ENCODE measurements at places on chromosomes 12 and 14. TPM values are rescaled to one million over a fixed set of nuclear protein-coding genes. Genes with fewer than 3 reads are reported as not detected.

GRCh38 chr12:24960222-24960855 lies 11.4 kb upstream of the BCAT1 start:
- DNase-seq: peak; percentile 60

DNA sequence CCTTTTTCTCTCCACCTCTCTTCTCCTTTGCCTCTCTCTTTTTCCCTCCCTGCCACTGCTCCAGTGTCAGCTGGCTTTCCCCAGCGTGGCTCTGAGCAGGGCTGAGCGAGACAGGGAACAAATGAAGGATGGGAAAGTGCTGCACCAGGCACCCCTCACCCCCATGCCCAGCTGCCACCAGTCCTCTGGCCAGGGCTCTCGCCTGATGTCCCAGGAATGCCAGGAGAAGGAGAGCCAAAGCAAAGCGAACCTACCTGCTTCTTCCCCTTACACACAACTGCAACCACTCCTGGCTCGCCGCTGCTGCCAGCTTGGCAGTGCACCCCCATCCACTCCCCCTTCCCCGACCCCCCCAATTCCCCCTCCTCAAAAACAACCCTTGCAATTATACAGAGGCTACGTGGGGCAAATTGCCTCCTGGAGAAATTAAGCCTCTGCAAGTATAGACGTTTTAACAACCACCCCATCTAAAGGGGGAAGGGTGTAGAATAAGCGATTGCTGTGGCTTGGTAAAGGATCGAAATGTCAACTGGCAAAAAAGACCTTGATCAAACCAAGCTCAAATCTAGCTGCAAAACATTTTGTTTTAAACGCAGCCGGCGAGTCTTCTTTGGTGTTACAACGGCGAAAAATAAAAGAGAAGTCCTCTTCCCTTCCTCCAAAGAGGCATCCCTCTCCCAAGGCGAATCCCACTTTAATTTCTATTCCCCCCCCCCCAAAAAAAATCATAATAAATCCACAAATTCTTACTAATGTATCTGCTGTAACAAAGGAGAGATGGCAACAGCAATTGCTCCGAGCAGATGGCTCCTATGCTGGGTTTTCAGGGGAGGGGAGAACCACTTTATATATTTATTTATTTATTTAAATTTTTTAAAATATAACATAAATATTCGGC lies 2.9 kb downstream of the BCL11B start:
- no peak for DNase-seq

Gene CCDC175
- 0.34 TPM for total RNA-seq

Gene ZNF891
- total RNA-seq: 0.50 TPM

DNA sequence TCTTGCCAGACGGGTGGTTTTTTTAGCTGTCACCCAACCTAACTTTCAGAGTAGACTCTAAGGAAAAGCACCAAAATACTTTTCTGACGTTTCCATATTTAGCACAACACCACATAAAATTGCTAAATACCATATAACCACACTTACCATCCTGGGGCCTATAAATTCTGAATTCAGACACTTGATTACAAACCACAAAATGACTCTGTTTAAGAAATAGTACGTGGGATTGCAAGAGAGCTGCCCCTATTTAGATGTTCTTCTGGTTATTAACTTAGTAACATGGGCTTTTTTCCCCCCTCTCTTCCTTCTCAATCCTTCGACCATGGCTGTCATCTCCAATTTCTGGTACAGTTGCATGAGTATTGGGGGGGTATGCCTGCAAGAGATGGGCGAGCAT lies 287.7 kb downstream of the BMP4 start:
- DNase-seq: no peak

Gene CRIP1
- total RNA-seq: 791 TPM

DNA sequence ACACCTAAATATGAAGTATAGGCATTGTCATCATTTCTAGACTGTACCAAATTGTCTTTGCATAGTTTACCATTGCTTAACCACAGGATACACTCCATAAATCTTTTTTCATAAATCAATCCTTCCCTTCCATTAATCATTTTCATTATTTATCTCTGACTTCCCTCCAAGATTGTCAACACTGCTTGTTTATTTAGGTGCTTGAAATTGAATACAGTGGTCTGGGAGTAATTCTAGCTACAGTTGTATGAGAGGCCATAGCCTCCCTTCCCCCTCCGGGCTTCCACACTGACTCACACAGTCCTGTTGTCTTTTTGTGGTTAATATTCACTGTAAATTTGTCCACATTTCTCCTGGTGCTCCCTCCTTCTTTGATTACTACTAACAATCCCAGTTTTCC lies 114.2 kb upstream of the ARID2 start:
- peak; percentile 4 for DNase-seq

DNA sequence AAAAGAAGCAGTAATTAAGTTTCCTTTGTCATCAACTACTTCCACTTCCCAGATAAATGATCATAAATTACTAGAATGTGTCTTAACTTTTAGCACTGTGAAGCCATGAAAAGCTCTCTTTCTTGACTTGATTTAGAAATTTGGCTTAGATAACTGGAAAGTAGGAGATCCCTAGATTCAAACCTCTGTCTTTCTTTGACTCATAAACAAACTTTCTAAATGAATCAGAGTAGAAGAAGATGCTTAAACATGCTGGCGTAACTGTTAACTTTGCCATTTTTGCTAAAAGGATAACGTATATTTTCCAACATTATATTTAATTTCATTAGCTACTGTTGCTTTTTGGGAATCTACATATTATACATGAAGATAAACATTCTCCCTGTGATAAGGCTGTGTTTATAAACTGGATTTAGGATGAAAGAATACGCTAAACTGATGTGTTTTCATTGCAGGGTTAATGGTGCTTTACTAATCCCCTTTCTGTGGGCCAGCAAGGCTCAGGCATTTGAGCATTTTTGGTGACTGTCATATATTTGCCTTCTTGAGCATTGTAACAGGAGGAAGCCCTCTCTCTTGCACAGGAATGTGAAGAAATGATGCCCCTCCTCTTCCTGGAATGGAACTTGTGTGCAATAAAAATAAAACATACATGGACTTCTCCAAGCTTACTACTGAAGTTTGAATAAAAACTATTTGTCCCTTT lies 301.4 kb downstream of the BMP4 start:
- DNase-seq: no peak

GRCh38 chr12:124601706-124602105 lies 34.3 kb upstream of the NCOR2 start:
- no peak for DNase-seq

Gene OASL
- 18.0 TPM for total RNA-seq

Gene RGS6
- total RNA-seq: not detected

DNA sequence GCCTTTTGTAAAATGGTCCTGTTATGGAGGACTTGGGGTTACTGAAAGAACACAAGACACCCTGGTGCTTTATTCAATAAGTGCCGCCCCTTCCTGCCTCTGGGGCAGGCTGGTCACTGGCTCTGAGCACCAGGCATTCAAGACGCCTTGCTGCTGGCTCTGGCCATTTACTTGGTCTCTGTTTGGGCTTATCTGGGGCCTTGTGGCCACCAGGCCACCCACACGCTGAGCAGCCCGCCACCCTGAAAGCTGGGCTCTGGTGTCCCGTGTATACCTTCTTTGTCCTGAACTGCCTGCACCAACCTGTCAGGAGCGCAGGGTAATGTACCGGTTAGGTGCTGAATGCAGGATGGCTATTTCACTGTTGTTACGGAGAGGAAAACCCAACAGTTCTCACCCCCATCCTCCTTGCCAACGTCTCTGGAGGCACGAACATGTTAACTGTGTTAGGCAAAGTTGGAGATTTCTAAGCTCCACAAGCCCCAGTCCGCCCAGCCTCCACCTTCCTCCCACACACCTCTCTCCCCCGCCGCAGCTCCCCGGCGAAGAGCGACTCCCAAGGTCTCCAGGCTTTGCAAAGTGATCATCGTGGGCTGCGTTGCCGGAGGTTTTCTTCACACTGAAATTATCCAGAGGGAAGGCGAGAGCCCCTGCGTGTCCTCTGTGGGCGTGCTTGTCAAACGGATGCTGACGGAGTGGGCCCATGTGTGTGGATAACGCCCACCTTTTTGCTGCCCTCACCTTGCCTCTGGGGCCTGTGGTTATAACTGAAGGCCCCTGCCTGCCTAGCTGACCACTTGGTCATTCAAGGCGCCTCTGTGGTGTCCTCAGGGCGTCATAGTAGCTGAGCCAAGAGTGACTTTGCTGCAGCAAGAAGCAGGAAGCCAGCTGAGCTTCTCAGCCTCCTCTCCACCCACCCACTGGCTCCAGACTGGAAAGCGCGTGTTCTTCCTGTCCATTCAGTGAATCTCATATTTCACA lies 18.8 kb upstream of the BEGAIN start:
- no peak for DNase-seq

- peak; percentile 94 for DNase-seq
These were observed 19.4 kb downstream of the ABCB9 start for GRCh38 chr12:122946690-122947341.

- no peak for DNase-seq
These were observed 462.4 kb downstream of the TRHDE start for GRCh38 chr12:72734581-72734980.

DNA sequence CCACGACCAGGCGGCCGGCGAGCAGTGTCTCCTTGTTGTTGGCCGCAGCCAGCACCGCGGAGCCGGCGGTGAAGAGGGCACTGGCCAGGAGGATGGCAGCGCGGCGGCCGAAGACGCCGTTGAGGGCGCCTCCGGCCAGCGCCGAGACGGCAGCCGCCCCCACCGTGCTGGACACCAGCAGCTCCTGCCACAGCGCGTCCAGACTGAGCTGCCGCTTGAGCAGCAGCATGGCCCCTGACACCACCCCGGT lies 691 bp downstream of the SLC2A13 start:
- DNase-seq: peak; percentile 23

GRCh38 chr14:42163136-42163535 lies 556.5 kb downstream of the LRFN5 start:
- DNase-seq: no peak

GRCh38 chr12:108571609-108572165 lies 9.3 kb downstream of the ISCU start:
- DNase-seq: no peak

Gene NUDT4
- total RNA-seq: 120 TPM

DNA sequence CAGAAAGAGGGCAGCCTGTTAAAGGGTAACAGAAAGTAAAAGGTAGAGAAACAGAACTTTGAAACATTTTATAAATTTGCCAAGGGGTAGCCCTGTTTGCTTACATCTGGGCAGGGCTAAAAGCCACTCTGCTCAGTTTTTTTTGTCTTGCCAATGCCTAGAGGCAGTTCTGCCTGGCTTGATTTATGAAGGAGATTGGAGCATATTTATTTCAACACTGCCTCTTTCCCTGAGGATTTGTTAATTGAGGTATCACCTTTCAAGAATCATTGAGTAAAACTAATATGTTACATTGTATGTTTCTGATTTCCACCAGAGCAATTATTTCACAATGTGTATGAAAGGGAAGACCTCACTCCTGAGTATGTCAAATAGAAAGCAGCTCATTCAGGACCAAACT lies 160.8 kb downstream of the GXYLT1 start:
- no peak for DNase-seq

- DNase-seq: no peak
These were observed 16.4 kb upstream of the KERA start for GRCh38 chr12:91074154-91074709.

DNA sequence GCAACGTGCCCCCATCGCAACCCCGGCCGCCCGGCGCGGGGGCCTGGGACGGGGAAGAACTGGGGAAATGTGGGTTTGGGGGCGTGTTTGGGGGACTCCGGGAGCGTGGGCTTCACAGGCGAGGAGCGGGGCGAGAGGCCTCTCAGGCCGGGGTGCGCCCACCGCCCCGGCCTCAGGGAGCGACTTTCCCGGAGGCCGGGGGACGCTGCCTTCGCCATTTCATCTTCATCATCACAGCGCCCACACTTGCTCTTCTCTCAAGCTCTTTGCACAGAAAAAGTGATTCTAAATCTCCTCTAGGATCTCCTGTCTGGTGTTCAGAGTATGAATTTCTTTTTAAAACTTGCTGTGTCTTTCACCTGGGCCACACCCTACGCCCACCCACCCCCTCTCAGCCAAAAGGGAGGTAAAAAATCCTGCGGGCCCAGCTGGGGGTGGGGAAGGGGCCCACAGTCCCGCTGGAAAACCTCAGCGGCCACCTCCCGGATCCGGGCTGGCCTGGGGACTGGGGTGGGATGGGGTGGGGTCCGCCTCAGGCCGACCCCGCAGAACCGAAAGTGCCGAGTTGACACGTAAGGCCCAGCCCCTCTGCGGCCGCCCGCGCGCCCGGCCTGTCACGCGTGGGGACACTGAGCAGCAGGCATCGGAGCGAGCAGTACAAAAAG lies 7.4 kb downstream of the CDKN1B start:
- DNase-seq: no peak

DNA sequence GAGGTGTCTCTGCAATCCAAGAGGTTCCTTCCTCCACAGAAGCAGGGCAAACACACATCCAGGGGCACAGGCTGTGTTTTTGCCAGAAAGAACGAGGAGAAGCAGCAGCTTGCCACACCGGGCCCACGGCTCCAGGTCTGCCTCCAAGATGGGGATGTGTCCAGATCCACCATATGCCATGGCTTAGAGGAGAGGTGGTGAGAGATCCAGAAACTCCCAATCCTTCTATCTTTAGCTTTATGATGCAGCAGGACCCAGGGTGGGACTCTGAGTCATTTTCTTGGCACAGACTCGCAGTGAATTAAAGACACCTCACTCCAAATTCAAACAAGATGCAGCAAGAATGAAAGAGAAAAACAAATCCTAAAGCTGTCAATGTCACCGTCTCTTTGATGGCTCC lies 481.4 kb upstream of the TMEM132C start:
- no peak for DNase-seq

GRCh38 chr14:55436519-55436918 lies 3.9 kb downstream of the TBPL2 start:
- DNase-seq: no peak

DNA sequence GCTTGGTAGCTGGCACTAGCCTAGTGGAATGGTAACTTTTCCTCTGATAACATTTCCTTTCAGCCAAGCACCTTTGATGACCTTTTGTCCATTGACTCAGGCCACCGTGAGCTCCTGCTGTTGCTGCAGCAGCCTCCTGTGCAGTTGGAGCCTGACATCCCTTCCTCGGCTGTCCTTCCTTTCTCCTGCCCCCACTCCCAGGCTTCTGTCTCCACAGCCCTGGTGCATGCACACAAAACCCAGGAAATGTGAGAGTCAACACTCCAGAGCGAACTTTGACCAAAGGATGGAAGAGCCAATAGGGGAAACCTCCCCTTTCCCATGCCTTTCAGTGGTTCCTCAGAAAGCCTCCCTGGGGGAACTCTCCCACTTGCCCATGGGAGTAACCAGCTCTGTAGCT lies 115.0 kb downstream of the TMEM260 start:
- DNase-seq: no peak

GRCh38 chr12:24743941-24744793 lies 204.7 kb downstream of the BCAT1 start:
- DNase-seq: no peak

Gene PKP2
- total RNA-seq: 34.0 TPM

DNA sequence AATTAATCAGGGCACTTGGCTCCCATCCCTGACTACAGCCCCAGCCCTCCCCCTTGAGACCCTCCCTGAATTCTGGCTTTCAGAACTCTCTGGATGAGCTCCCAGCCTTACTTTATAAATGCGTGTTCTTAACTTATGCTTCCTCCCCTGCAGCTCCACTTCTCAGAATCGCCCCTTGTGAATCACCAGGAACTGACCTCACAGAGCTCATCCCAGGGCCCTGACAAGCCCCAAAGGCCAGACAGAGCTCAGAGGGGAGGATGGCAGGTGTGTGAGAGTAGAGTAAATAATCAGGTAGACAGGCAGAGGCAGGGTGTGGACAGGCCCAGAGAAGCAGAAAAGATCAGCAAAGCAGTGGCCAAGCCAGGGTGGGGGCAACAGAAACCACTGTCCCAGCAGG lies 68.2 kb upstream of the FOXN3 start:
- DNase-seq: no peak

Gene KRT2
- total RNA-seq: not detected

Gene C3AR1
- total RNA-seq: not detected

GRCh38 chr14:37094502-37094901 lies 77.9 kb downstream of the SLC25A21 start:
- DNase-seq: no peak

GRCh38 chr14:104137297-104138097 lies 890 bp upstream of the KIF26A start:
- peak; percentile 33 for DNase-seq

All from HT-29 (cell line).